PC-3 (cell line): ENCODE measurements at places on chromosomes 6 and 20. TPM values are rescaled to one million over a fixed set of nuclear protein-coding genes. Genes with fewer than 3 reads are reported as not detected.
A peak's percentile ranks its signal among the peaks of the same experiment; 100 is the strongest.

DNA sequence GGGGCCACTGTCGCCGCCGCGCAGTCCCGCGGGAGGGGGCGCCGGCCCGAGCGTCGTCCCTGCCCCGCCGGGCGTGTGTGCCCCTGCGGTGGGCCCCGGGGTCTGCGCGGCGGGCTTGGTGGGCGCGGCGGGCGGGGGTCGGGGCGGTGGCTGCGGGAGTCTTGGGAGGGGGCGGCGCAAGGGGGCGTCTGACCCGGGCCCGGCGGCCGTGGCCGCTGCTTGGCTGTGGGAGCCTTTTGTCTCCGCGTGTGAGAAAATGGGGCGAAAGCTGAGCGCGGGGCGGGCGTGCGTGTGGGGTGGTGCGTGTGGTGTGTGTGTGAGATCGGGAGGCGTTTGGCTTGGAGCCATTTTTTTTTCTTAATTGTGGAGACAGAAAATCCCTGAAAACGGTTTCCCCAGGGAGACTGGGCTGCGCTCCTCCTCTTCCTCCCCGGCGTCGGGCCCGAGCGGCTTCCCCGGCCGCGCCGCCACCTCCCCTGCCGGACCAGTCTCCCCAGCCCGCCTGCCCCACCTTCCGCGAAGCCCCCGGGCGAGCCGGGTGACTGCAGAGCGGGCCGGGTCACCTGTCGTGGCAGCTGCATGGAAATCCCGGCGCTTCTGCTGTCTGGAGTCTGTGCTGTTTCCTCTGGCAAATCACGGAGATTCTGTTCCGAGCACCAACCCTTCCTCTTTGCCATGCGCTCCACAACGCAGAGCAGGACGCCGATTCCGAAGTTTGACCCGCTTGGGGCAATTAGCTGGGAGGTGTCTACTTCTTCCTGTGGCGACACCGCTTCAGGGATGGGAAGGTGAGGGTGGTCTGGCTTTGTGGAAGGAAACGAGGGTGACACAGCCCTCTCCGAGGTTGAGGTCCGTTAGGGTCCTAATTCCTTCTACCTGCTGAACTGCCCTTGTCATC lies 64.4 kb downstream of the GTF2H5 start:
- H3K36me3 ChIP-seq, result no peaks in the 10 kb centered on the region
- peak overlapping the region; percentile 82 for H3K4me3 ChIP-seq
- H3K27ac ChIP-seq, result peak overlapping the region; percentile 45
- H3K27me3 ChIP-seq, result no peaks in the 10 kb centered on the region

DNA sequence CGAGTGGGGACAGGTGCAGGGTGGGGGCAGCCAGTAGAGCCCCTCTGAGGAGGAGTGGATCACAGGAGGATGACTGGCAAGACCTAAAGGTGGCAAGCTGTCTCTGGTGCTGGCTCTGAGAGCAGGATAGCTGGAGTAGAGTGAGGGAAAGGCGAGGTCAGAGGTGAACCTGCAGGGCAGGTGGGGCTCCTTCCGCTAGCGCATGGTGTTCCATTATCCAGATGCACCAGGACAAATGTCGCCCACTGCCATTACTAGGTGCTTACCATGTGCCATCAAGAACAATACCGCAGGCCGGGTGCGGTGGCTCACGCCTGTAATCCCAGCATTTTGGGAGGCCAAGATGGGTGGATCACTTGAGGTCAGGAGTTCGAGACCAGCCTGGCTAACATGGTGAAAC lies 18.3 kb upstream of the FAM110A start:
- no peaks in the 10 kb centered on the region for H3K36me3 ChIP-seq
- peaks cover 15% of the 10 kb centered on the region for H3K27me3 ChIP-seq

DNA sequence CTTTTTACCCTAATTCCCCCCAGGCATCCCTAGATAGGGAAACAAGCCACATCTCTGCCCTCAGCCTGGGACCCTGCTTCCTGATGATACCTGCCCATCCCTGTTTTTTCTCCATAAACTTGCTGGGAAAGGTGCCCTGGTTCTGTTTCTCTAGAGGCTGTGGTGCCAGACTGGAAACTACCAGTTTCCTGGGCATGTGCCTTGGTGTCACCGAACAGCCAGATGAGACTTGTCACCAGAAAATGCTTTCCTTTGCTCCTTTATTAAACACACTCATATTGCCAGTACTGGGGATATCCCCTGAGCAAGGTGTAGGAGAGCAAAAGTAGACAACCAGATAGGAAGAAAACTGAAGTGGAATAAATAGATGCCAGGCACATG lies 16.8 kb downstream of the SRSF3 start:
- H3K27ac ChIP-seq, result no peak overlapping the region
- H3K27me3 ChIP-seq, result no peaks in the 10 kb centered on the region
- H3K4me3 ChIP-seq, result no peak overlapping the region
- H3K36me3 ChIP-seq, result peaks cover 49% of the 10 kb centered on the region
- no peaks in the 10 kb centered on the region for H3K4me1 ChIP-seq
- DNase-seq, result no peak

GRCh38 chr6:27669295-27669623 lies 196.4 kb upstream of the ZNF184 start:
- DNase-seq, result no peak
- no peak overlapping the region for H3K27ac ChIP-seq
- no peaks in the 10 kb centered on the region for H3K27me3 ChIP-seq
- H3K4me3 ChIP-seq, result peak overlapping the region; percentile 71

DNA sequence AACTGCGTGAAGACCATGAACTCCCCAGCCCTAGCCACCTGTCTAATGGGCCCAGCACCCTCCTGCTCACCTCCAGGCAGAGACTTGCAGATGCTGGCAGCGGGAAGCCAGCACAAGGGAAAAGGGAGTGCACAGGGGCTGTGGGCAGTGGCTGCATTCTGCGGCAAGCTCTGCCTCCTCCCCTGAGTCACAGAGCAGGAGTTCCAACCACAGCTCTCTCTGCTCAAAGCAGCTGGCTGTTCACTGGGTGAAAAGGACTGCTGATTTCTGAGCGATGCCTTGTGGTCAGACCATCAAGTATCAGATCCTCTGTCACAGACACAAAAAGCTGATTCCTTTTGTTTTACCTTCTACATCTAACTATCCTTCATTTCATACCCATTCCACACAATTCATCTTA lies 10.5 kb downstream of the NKX2-2 start:
- peaks cover 23% of the 10 kb centered on the region for H3K27me3 ChIP-seq
- peak; percentile 11 for DNase-seq
- H3K36me3 ChIP-seq, result no peaks in the 10 kb centered on the region
- no peak overlapping the region for H3K27ac ChIP-seq
- H3K4me1 ChIP-seq, result peaks cover 8% of the 10 kb centered on the region

XRN2 gene
- 71.5 and 76.8 TPM in 2 replicates for total RNA-seq

GRCh38 chr6:158464483-158464882 lies 95.4 kb upstream of the TMEM181 start:
- H3K27ac ChIP-seq, result no peak overlapping the region
- H3K27me3 ChIP-seq, result no peaks in the 10 kb centered on the region
- no peak for DNase-seq
- H3K4me3 ChIP-seq, result no peak overlapping the region
- peaks cover 22% of the 10 kb centered on the region for H3K4me1 ChIP-seq

GRCh38 chr6:167079853-167080297 lies 43.0 kb upstream of the CCR6 start:
- H3K4me1 ChIP-seq, result no peaks in the 10 kb centered on the region
- peaks cover 23% of the 10 kb centered on the region for H3K27me3 ChIP-seq
- DNase-seq, result no peak
- H3K4me3 ChIP-seq, result no peak overlapping the region
- no peak overlapping the region for H3K27ac ChIP-seq
